ENCODE measurements at places on chromosomes 7 and 10.

- DNase-seq = no peak
Observed at GRCh38 chr7:75889223-75889825, 10.5 kb downstream of the RHBDD2 start.

- peak; percentile 96 for DNase-seq
Observed at GRCh38 chr7:1912593-1913465, 242.8 kb downstream of the ELFN1 start.

DNA sequence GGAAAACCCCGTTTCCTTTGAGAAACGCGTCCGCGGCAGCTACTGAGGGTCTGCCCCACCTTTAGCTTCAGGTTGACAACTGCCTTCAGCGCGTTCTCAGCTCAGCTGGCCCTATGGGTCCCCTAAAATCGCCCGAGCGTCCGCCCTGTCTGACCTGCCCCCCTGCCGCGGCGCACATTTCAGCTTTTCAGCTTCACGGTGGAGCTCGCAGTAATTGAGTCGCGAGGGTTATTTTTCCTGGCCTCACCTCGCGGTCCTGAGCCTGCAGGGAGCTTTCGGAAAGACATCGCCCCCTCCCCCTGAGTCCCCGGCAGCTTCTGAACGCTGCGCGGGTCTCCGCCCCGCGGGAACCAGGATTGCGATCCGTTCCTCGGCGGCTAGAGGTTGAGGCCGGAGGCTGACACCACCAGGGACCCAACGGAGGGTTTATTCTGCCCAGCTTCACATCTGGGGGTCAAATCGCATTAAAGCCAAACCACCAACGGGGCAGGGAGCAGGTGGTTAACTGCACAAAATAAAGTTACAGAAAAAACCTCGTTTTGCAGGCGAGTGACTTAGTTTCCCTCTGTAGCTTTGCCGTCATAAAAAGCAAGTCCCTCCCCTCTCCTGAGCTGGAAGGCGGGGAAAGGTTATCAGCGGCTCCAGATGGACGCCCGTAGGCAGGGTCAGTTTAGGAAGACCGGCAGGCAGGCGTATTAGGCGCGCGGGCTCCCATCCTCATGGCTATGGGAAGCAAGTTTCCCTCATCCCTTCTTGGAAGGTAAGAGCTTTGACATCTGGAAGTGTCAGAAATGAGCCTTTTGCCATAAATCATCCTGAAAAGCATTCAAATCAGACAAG is 11.0 kb downstream of the TWIST1 start:
- peak; percentile 40 for DNase-seq

DNA sequence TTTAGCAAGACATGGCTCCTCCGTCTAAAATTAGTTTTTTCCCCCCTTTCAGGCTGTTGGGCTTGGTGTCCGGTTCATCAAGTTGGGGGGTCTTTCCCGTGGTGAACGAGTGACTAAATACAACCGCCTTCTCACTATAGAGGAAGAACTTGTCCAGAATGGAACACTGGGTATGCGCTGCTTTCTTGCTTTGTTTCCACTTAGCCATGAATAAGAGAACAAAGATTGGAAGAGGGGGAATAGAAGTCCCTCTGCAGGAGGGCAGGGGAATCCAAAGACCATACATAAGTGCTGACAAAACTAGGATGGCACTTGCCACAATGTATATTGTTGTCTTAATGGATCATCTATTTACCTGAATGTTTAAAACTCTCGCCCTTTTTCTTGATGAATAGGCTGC is 30.5 kb downstream of the ENO4 start:
- no peak for DNase-seq

- no peak for DNase-seq
Observed at GRCh38 chr10:68121852-68122251, 12.6 kb downstream of the MYPN start.

DNA sequence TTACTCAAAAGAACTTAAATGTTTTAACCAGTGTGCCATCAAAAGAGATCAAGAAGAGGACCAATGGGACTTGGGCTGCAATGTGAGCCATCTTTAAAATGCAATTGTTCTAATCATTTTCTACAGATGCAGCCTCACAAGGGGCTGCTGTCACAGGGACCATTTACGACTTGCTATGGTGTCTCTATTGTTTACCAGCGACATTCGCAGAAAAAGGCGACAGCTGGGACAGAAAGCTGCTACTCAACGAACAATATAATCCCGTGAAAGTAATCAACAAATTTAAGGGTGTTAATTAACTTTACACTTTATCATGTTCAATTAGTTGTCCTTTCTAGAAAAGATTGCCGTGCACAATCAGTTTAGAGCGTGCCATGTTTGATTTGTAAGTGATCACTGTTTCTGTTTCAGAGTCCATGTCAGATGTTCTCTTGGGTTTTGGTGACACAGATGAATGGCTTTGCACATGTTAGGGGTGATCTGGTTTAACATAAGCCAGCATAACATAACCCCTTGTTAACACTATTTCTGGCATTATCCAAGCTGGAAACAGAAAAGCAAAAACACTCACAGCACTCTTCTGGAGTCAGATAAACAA is 110.8 kb downstream of the HIBADH start:
- no peak for DNase-seq

DNA sequence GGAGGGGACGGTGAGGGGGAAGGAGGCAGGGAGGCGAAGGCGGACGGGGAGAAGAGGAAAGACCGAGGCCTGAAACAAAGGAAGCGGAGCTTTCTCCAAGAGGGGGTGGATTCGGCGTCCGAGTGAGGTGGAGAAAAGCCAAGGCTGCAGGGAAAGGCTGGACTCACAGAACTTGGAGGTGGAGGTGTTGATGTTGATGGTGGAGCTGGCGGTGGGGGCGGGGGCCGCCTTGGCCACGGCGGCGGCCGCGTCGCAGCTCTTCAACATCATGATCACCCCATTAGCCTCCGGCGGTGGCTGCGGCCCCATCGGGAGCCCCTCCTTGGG is 578 bp downstream of the CACUL1 start:
- DNase-seq = peak; percentile 40

GRCh38 chr10:33137356-33138005 is 179.5 kb upstream of the ITGB1 start:
- peak; percentile 39 for DNase-seq

DNA sequence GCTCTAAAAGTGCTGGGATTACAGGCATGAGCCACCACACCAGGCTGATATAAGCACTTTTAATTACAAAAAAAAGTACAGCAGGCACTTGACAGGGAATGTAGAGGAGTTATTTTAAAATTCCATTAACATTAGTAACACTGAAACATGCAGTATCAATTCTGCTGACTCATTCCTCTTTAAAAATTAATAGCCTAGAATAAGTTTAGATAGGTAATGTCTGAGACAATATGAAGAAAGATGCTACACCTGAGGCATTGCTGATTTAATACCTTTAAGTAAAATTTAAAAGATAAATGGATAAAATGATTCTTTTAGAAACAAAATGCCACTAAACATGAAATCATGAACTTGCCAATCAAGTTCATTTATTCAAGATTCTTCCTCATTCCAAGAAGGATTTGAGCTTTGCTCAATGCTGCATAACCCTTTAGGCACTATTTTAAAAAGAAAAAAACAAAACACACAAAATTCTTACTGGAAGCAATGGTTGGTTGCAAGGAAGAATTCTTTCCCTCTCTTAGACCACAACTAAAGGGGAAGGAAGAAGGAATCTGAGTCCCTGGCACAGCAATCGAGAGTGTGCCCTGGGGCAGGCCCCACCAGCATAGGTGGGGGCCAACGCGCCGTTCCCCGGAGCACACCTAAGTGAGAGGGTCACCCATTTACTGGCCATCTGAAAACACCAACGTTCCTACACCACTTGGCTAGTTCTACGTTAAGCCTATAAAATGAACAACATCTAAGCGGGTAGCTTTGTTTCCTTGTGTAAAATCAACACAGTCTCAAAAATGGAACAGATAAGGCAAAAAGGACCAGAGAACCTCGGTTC is 26.6 kb downstream of the ESYT2 start:
- peak; percentile 87 for DNase-seq

GRCh38 chr7:1523208-1523607 is 7.3 kb upstream of the MAFK start:
- no peak for DNase-seq

GRCh38 chr7:1120791-1121190 is 32.9 kb downstream of the GPER1 start:
- no peak for DNase-seq

DNA sequence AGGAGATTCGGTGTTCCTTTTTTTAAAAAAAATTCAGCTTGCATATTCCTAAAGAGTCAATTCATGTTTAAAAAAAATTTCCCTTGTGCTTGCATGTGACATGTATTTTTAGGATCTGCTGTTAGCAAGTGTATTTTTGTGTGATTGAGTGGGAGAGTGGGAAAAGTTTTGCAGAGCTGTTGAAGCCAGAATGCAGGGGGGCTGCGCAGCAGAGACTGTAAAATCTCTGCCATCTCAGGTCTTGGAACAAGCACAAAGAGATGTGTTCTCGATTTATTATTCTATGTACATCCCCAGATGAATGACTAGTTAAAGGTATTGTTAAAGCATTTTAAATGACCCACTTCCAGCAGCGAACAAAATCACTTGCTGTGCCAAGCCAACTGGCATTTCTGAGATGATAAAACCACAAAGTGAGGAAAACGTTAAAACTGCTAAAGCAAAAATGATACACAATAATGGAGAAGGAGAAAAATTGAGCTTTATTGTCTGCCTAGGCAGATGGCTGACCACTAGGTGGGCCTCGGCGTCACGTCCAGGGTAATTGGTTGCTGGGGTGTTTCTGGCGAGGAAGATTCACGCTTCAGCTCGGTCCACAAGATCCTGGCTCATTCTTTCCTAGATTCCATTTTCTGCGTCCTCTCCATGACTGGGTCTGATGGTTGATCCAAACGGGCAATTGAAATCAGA is 67.0 kb upstream of the ATRNL1 start:
- no peak for DNase-seq

DNA sequence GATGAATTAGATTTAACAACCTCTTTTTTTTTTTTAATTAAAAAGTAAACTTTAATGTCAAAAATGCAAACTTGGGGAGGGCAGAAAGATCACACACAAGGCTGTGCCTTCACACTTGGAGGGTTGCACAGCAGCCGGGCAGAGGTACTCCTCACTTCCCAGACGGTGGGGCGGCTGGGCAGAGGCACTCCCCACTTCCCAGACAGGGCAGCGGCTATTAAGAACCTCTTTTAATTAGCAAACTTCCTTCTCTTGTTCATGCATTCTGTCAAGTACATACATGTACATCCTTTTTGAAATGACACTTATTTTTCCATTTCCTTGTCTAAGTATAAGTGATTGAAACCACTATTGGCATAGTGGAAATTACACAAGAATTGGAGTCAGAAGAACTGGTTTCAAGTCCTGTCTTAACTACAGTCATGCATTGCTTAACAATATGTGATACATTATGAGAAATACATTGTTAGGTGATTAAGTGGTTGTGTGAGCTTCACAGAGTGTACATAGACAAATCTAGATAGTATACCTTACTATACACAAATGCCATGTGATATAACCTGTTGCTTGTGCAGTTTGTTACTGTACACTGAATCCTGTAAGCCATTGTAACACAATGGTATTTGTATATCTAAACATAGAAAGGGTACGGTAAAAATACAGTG is 26.5 kb downstream of the BTRC start:
- no peak for DNase-seq

DNA sequence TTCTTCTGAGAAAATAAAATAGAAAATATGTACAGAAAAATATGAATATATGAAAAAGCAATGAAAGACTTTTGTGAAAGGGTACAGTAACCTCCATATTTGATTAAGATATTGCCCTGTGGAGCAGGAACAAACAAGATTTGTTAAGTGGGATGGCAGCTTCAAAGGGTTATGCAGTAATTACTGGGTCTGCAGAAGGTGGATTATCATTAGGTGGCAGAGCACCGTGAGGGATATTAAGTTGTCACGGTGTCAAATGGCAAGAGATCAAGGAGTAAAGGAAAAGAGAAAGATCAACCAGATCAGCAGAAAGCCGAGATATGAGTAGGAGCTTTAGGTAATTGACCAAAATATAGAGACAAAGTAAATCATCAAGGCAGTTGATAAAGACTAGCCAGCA is 44.1 kb downstream of the DGKB start:
- no peak for DNase-seq

DNA sequence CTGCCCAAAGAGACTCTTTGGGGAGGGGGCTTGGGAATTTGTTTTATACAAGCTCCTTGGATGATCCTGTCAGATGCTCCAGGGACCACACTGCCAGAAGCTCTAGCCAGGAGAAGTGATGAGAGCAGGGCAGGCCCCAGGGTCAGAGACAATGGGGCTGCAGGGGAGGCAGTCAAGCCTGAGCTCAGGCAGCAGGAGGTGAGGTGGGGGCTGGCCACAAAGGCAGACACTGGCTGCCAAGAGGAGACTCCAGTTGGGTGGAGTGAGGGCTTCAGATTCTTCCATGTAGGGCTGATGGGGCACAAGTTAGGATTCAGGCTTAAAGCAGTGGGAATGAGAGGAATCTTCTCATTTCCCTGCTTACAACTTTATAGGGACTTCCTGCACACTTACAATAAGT is 35.6 kb upstream of the LOXL4 start:
- DNase-seq = no peak

GRCh38 chr10:44696496-44696895 is 214.6 kb upstream of the TMEM72 start:
- peak; percentile 95 for DNase-seq

- no peak for DNase-seq
Observed at GRCh38 chr7:20561908-20562307, 53.6 kb upstream of the ABCB5 start.

- no peak for DNase-seq
Observed at GRCh38 chr7:83053965-83054364, 108.7 kb downstream of the PCLO start.

DNA sequence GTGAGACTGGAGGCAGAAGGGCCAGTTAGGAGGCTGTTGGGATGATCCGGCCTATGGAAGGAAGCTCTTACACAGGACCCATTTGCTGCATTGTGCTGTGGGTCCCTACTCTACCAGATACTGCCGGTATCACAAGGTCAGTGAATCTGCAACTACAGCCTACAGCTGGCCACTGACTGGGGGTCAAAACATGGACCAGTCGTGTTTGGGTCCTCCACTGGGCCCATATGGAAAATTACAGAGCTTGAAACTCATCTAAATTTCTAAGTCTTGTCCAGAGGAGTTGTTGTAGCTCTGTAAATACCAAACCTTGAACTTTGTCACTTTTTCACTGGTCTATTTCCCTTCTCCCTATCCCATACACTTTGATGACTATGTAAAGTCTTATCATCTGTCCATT is 5.6 kb upstream of the NUP205 start:
- DNase-seq = no peak

GRCh38 chr7:55375237-55375636 is 10.1 kb downstream of the LANCL2 start:
- peak; percentile 40 for DNase-seq

DNA sequence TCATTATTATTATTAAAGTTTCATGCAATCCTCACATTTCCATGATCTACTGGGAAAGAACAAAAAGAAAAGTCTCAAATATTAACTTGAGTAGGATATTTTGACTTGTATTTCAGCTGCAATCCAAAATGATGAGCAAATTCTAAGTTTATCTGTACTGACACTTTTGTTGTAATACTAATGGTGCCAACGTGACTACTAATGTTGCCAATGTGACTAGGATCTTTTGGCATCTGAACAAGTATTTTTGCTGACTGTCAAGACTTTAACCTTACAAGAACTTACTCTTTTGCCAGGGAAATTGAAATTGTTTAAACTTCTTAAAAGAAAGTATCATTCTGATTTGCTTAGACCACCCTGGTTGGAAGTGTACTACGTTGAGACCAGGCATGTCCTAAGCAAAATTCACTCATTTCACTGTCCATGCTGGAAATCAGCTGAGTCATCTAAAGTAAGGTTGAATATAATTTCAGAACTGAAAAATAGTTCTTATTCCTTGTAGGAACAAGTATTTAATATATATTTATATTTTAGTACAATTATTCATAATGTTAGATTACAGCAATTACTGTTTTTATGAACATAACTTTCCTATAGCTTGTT is 78.5 kb upstream of the LYZL1 start:
- peak; percentile 7 for DNase-seq

Measured in EH (cell line).